HCT116 (cell line): ENCODE measurements at places on chromosomes 3 and 15. TPM values are rescaled to one million over a fixed set of nuclear protein-coding genes. Genes with fewer than 3 reads are reported as not detected.

DNA sequence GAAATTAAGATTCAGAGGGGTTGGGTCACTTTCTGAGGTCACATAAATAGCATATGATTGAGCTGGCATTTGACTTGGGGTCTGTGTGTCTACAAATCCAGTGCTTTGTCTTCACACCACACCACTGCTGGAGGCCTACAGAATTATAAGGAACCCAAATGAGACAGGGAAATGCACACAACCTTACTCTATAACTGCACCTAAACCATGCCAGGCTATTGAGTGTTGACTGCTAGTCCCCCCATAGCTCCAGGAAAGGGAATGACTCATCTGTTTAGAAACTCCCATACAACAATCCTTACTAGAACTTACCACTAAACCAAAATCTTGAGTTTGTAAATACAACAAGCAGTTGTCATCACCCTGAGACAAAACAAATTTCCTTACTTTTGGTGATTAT is 16.9 kb upstream of the TSC22D2 start:
- DNase-seq = no peak
- no peaks in the 10 kb centered on the region for H3K36me3 ChIP-seq
- H3K27ac ChIP-seq = no peak overlapping the region
- no peaks in the 10 kb centered on the region for H3K27me3 ChIP-seq
- H3K4me3 ChIP-seq = no peak overlapping the region

Gene ARID3B
- 8.1 TPM for total RNA-seq

Gene TPRG1
- total RNA-seq = 2.8 TPM

DNA sequence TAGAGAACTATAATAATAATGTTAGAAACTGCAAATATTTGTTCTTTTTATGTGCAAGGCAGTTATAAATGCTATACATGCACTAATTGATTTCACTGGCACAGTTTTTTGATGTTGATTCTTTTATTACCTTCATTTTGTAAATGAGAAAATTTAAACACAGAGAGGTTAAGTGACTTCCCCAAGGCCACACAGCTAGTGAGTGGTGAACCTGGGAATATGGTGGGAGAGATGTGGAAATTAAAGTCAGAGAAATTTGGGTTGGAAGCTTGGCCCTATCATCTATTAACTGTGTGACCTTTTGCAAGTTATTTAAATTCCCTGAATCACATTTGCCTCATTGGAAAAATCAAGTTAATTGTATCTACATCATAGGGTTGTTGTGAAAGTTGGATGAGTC is 39.6 kb upstream of the AKAP13 start:
- no peak overlapping the region for H3K4me3 ChIP-seq
- H3K36me3 ChIP-seq = no peaks in the 10 kb centered on the region
- DNase-seq = no peak

Gene MST1R
- 113 TPM for total RNA-seq

Gene PLSCR2
- not detected for total RNA-seq

Gene NKTR
- 59.7 TPM for total RNA-seq
